Naive thymus-derived CD8-positive, alpha-beta T cell (primary cell): ENCODE measurements at places on chromosomes 4 and X.

DNA sequence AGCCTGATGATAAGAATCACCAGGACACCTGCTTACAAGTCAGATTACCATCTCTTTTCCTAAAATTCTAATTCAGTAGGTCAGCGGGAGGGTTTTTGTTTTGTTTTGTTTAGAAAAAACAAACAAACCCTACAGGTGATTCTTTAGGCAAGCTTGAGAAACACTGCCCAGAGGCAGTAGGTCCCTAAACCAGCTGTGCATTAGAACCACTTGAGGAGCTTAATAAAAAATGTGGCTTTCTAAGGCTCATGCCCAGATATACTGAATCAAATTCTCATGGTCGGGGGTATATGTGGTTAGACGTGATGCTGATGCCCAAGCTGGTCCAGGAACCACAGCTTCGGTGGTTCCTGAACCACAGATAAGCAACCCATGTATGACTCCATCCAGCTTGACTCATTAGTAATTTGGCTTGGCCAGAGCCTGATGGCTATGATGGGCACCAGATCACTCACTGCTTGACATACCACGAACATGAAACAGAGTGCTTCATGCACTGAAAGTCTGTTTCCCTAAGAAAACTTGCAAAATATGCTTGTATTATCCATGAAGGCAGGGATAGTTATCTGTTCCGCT is 338.1 kb upstream of the F9 start:
- DNase-seq = no peak

- no peak for DNase-seq
Measured at GRCh38 chr4:113445286-113445685, 316.3 kb downstream of the CAMK2D start.

DNA sequence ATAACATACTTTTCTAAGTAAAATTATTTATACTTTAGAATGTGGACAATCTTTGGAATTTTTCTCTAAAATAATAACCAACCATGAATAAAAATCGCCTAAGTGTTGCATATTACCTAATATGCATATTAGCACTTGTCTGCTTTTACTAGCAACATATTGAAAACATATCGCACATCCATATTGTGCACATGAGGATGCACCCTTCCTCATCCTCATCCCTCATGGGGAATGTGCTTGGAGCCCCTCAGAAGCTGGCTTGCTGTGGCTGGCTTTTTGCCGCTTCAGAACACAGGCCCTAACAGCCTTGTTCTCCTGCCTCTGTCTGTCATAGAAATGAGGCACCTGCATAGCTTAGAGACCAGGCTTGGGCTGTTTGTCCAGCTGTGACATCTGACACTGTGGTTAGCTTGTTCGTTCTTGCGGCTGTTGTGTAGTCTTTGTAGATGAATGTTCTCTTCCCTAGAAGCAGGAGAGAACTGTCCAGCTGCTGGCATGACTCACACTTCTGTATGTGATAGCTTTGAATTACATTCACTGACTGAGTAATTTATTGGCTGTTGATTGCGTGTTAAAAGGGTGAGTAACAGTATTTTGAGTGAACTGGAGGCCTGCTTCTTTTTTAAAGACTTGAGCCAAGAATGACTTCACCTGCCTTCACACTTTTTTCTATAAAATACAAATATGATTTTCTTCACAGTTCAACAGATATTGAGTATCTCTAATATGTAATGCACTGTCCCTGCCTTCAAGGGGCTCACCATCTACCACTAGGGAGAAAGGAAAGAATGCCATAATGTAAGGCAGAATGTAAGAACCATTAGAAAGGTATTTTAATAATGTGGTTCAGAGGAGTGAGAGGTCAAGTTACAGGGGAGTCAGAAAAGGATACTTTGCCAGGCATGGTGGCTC is 81.9 kb downstream of the HMGB2 start:
- no peak for DNase-seq

DNA sequence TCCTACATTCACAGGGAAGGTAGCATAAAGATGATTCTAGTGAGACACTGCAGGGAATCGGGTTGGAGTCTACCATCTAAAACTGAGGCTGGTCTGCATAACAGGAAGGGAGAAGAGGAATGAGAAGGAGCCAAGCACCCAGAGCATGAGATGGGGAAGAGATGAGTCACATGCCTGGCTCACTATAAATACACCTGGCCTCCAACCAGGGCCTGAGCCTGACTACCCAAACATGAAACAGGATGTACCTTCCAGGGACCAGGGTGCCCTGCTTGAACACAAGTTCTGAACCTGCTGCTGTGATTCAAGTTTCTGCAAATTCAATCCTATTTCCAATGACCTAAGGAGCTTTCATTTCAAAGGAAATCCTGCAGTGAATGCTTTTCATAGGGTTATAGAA is 24.9 kb downstream of the CD99L2 start:
- DNase-seq = no peak

- no peak for DNase-seq
Measured at GRCh38 chrX:136828830-136829229, 48.1 kb upstream of the ARHGEF6 start.

- no peak for DNase-seq
Measured at GRCh38 chrX:13647709-13648212, 5.2 kb upstream of the TCEANC start.

DNA sequence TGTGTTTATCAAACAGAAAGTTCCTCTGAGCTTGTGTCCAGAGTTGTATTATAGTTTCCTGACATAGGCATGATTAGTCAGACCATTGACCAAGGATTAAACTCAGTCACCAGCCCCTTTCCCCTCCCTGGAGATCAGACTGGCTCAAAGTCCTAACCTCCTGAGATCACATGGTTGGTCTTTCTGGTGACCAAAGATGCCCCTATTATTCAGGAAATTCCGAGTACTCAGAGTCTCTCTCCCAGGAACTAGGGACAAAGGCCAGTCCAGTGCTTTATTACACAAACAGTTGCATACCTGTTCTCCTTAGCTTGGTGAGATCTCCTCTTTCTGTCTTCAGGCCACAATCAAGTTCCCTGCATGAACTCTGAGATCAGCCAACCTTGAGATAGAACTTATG is 14.5 kb upstream of the ENPP6 start:
- DNase-seq = no peak

DNA sequence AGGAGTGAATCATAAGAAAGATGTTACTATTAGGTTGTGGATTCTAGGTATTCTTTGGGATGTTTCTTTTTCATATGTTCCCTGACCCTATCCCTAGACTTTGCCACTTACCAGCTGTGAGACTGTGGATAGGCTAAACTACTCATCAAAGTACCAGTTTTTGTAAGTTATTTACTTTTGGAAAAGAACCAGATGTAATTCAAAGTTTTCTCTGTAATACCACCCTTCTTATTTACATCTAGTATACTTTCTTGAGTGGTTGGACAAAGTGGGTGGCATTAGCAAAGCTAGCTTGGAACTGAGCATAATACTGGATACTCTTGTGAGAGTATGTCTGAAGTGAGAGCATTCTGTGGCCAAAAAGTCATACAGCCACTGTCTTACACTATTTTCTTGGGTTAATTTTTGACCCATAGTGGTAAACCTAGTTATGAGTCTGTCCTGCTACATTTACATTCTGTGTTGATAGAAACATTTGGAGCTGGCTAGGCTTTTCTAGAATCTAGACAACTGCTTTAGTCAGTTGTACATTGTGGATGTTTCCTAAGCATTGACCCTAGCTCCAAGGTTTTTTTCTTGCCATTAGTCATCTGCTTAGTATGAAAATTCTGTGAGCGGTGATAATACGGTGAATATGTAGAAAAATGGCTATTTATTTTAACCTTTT is 41.7 kb downstream of the KDM6A start:
- DNase-seq = no peak

- DNase-seq = no peak
Measured at GRCh38 chr4:21327976-21328700, 620.4 kb downstream of the KCNIP4 start.

DNA sequence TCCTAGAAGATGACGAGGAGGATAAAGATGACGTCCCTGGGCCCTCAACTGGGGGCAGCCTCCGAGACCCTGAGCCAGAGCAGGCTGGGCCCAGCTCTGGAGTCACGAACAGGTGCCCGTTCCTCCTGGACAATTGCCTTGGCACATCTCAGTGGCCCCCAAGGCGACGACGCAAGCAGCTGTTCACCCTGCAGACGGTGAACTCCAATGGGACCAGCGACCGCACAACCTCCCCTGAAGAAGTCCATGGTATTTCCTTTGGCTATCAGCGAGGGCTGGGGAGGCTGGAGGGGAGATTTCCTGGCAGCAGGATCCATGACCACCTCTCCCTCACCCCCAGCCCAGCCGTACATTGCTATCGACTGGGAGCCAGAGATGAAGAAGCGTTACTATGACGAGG is 11.9 kb downstream of the USP11 start:
- DNase-seq = no peak
